ENCODE measurements at places on chromosomes 7 and 10.

DNA sequence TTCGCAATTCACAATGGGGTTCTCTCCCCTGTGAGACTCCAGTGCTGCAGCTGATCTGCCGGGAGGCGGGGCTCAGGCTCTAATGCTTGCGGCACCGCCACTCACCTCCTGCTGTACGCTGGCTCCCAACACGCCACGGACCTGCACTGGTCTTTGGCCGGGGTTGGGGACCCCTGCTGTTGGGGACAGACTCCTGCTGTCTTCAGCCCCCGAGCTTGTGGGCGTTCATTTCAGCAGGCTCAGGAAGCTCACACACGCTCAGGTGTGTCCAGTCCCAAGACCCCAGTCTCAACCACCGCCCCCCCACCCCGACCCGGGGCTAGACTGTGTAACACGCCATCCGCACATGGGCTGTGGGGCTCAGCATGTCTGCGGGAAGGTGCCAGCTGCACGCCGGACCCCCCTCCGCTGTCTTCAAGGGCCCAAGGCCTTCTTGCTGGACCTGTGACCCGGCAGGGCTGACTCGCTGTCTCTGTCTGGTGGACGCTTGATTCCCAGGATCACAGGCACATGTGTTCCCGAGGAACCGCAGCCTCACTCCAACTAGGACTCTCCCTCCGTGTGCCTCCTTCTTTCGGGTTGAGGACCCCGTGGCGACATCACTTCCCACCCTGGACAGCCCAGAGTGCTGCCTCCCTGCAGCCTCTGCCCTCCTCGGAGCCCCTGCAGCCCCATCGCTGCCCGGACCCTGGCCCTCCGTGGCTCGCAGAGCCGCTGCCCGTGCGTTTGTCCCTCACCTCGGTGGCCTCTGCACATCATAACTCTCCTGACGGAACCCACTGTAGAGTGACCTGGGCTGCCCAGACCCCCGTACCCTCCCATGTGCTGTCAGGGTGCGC lies 106.4 kb downstream of the DNAJB6 start:
- DNase-seq = no peak

DNA sequence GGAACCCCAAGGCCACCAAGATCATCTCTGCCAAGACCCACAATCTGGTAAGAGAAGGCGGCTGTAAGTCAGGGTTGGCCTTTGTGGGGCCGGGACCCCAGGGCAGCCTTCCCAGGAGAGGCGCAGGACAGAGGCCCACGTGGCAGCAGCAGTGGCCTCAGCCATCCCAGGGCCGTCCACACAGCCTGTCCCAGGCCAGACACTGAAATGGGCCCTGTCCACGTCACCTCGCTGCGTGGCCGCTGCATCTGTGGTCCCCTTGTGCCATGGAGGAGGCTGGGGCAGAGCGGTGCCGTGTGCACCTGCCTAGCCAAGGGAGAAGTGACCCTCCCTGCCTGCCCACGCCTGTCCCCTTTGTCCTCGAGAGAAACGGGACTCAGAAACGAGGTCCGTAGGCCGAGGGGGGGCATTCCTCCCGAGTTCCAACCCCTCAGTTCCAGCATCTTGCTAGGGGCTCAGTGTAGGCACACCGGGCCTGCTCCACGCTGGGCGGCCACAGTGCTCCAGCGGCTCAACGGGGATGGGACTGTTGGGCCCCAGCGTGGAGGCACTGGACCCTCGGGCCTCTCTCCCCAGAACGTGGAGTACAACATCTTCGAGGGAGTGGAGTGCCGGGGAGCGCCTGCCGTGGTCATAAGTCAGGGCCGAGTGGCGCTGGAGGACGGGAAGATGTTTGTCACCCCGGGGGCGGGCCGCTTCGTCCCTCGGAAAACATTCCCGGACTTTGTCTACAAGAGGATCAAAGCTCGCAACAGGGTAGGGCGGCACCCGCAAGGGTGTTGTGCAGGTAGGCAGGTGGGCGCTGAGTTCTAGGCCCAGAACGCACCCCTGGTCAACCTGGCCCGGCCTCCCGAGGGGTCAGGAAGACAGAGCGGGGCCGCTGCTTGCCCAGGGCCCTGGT lies 15.6 kb downstream of the DPYSL4 start:
- no peak for DNase-seq

DNA sequence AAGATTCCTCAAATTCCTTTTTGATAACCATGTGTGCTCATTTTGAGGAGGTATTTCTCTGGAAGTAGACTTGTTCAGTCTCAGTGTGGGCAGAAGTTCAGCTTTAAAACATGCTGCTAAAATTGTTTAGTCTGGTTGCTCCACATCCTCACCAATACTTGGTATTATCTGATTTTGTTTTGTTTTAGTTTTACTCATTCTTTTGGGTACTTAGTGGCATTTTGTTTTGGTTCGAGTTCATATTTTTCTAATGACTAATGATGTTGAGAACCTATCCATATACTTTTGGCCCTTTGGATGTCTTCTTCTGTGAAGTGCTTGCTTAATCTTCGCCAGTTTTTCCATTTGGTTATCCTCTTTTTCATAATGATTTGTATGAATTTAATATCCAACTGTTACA lies 694.2 kb upstream of the FZD8 start:
- no peak for DNase-seq

DNA sequence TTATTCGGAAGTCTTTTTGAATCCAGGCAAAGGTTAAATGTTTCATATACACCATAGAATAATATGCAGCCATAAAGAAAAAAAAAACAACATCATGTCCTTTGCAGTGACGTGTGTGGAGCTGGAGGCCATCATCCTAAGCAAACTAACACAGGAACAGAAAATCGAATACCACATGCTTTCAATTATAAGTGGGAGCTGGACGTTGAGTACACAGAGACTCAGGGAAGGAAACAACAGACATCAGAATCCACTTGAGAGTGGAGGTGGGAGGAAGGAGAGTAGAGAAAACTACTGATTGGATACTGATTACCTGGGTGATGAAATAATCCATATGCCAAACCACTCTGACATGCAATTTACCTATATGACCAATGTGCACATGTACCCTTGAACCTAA lies 293.4 kb downstream of the KLF6 start:
- no peak for DNase-seq

DNA sequence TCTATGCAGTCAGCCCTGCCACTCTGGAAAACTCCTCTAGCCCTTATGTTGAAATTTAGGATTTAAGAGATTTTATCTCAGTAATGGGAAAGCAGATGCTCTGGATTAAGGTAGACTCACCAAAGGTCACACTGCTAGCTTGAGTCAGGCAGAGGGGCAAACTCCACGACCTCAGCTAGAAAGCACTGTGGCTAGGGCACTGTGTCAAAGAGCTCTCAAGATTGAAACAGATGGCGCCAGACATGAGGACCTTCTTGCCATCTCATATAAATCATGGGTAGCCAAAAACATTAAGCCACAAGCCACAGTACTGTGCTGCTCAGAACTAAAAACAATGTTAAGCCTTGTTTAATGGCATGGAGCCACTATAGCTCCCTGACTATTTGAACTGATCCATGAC lies 188.7 kb downstream of the DNAJC1 start:
- DNase-seq = no peak

DNA sequence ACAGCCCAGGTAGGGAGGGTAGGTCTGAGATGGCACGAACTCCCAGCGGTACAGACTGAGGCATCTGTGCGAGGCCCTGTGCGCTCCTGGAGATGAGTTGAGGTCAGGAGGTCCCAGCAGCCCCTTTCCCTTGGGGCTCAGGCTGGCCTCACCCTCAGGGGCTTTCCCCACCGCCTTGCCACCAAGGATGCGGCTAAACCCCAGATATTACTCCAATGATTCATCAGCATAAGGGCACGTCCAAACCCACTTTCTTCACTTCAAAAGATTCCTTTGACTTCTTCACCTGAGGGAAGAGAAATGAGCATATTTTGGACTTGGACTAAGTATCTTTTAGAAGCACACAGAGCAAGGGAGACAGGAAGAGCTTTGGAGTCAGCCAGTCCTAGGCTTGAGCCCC lies 20.3 kb downstream of the UROS start:
- DNase-seq = no peak

DNA sequence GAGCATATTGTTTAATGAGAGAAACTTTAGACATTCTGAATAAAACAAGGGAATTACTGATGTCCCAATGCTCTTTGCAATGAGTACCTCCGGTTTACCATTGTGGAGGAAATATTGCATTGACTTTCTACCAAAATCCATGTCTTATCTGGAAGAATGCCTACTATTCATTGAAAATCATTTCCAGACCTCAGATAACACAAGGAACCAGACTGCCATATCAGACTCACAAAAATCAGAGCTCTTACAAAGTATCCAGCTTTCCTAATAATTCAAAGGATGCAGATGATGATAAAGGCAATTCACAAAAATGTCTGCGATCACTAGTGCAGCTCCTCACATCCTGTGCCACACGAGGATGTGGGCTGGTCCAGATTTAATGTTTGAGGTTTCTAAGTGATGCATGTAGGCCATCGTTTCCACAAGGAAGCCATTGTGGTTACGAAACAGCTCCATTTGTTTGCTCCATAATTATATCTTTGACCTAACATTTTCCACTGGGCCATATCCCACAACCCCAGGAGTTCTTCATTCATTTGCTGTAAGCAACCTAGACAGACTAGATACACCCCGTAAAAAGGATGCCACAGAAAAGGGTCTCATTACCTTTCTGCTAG lies 831.1 kb upstream of the C7orf33 start:
- DNase-seq = no peak

GRCh38 chr7:1678571-1679325 lies 8.7 kb downstream of the ELFN1 start:
- no peak for DNase-seq

DNA sequence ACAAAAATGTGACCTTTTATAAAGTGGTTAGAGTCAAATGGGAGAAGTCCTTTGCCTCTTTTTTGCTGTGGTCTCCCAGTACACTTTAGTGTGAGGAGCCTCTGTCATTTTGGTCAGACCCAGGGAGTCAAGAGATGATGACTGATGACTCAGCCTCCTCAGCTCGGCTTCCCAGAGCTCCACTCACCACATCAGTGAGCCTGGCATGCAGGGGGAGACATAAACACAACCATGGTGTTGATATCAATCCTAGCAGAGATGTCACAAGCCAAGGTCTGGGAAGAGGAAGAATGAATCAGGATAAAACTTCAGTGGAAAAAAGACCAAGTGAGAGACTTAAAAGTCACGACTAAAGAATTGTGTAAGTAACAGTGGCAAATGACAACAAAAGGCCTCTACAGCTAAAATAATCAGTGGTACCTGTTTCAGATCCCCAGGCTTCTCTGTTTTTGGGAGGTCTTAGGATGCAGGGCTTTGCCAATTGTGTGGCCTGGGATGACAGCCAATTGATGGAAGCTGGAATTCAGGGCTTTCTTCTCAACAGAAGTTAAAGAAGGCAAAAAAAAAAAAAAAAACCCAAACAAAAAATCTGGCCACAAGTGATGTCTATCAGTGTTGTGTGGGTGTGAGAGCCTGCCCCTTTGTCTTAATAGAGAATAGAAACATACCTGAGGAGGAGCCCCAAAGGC lies 50.2 kb downstream of the TFAM start:
- no peak for DNase-seq

GRCh38 chr10:61779950-61780659 lies 117.4 kb downstream of the CABCOCO1 start:
- no peak for DNase-seq

DNA sequence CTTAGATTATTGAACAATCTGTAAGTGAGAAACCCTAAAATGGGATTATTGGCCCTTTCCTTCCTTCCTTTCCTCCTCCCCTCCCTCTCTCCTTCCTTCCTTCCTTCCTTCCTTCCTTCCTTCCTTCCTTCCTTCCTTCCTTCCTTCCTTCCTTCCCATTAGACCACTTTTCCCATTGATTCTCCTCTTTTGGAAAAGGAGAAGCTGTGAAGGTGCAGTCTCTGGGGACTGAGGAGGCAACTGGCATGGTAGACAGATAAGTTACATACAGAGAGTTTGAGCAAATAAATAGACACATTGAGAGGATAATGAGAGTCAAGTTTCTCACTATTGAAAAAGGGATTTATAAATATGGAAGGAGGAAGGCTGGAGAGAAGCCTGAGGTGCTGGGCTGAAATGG lies 45.0 kb upstream of the CCDC7 start:
- DNase-seq = no peak

DNA sequence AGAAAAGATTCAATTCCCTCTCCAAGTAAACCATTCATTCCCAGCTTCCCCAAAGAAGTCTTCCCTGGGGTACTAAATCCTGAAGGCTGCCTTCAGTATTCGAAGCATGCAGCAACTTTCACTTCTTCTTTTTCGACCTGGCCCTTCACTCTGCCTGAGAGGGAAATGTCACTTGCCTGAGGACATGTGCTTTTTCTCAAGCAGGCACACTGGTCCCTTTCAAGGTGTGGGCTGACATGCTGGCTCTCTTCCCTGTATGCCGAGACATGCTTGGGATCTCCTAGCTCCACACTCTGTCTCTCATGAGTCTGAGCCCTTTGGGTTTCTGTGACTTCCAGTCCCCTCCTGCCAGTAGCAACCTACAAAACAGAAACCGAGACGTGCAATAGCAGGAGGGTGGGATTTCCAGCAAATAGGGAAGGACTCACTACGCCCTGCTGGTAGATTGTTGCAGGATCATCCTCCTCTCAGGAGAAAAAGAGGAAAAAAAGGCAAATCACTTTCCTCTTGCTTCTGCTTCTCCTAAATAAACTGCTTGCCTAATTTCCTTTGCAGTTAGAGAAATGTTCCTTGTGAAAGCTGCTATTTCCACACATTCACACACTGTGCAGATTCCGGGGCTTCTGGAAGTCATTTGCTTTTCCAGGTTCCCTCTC lies 33.5 kb downstream of the FIGNL1 start:
- DNase-seq = no peak

DNA sequence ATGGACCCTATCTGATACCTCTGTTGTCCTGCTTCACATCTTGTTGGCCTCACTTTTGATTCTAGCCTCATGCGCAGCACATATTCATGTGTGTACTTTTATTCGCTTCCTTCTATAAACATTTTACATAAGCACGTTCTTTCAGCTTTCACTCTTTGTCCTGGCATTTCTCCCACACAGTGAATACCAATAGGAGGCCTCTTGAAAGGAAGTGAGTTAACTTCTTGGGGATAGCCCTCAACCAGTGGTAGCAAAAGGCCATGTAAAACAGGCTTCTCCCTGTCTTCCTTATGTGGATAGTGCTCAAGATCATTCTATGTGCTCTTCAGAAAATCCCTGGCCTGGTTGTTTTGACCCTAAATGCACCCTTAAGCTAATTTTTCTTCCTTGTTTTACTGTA lies 633.9 kb upstream of the MBL2 start:
- DNase-seq = no peak

DNA sequence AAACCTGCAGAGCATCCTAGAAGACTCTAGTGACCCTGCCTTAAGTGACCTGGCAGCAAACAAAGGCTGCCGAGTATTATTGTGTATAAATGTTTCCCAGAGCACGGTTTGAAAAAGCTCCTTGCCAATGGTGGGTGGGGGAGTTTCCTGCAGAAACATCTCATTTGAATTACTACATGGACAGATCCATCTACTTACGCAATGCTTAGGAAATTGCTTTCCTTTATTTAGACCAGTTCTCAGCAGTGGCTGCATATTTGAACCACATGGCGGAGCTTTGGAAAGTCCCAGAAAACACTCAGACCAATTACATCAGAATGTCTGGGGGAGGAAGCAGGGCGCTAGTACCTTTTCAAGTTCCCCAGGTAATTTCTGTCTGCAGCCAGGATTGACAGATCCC lies 560.9 kb downstream of the SDK1 start:
- DNase-seq = peak; percentile 57
